Urinary bladder (tissue), 4 donors: ENCODE measurements at places on chromosomes 2 and 18. TPM values are rescaled to one million over a fixed set of nuclear protein-coding genes. Genes with fewer than 3 reads are reported as not detected.

The MC4R gene
- 0.16 TPM for total RNA-seq

The MEP1B gene
- total RNA-seq: 0.11 TPM

GRCh38 chr2:1625281-1626001, 118.9 kb downstream of the PXDN start:
- DNase-seq: no peak

DNA sequence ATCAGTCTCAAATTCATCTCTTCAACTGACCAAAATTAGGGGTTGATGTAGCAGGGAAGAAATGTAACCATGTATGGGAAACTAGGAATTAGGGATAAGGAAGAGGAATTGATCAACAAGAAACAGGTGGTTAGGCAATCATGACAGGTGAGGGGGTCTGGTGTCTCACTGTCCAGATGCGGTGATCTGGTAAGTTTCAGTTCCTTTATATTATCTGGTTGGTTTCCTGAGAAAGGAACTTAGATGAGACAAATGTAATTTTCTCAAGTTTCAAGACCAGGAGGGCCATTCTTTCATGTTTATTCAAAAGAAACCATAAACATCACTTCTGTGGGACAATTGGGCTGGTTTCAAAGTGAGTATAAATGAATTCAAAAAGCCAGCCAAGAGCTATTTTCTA, 306.2 kb upstream of the KCNJ3 start:
- DNase-seq: no peak

DNA sequence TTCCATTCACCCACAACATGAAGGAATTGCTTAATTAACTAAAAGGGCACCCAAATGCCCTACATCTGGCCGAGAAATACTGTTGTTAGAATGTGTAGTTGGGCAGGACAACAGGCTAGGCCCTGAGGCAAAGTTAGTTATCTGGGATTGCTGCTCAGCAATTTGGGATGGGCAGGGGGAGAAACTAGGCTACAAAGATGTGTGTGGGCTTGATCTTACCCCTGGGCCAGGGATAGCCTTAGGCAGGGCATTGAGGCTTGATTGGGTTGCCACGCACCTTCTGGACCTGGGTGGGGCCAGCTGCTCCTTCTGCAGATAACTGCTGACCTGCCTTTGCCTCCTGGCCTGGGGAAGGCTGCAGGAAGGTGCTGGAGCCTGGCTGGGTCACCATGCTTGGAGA, 9.4 kb downstream of the IL18RAP start:
- no peak for DNase-seq

DNA sequence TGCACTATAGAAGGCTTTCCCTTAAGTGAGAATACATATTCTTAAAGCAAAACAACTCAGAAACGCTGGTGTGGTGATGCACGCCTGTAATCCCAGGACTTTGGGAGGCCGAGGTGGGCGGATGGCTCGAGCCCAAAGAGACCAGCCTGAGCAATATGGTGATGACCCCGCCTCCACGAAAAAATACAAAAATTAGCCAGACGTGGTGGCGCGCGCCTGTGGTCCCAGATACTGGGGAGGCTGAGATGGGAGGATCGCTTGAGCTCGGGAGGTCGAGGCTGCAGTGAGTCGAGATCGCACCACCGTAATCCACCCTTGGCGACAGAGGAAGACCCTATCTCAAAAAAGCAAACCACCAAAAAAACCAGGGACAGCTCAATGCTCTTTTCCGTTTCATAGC, 750 bp upstream of the CCDC150 start:
- DNase-seq: no peak

- no peak for DNase-seq
Observed at GRCh38 chr2:121047383-121047782, 237.6 kb downstream of the TFCP2L1 start.

GRCh38 chr18:13441736-13442135, 223.2 kb downstream of the LDLRAD4 start:
- DNase-seq: no peak

The OTX1 gene
- not detected for total RNA-seq

- no peak for DNase-seq
Observed at GRCh38 chr2:145206496-145207281, 686.8 kb upstream of the ZEB2 start.

GRCh38 chr2:66506265-66506664, 71.3 kb downstream of the MEIS1 start:
- no peak for DNase-seq

DNA sequence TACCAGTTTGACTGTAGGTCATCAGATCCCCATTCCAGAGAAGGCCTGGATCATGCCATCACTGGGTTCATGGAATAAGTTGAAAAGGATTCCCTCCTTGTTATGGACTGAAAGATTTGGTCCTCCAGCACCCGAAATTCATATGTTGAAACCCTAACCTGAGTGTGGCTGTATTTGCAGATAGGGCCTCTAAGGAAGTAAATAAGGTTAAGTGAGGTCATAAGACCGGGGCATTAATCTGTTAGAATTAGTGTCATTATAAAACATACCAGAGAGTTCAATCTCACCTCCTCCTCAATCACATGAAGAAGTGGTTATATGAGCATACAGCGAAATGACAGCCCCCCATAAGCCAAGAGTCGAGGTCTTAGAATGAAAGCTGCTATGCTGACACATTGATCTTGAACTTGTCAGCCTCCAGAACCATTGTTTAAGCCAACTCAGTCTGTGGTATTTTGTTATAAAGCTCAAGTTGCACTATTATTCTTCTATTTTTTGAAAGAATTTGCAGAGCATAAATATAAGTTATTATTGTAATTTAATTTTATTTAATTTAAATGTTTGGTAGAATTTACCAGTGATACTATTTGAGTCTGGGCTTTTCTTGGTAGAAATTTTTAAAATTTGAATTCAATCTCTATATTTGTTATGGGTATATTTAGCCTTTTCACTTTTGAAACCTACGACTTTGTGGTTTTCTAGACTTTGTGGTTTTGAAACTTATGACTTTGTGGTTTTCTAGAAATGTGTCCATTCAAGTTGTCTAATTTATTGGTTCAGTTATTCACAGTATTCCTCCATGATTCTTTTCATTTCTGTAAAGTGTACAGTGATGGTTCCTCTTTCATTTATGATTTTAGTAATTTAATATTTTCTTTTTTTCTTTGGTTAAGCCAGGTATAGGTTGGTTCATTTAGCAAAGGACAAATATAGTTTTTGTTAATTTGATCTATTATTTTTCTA, 1206.7 kb upstream of the CDH2 start:
- DNase-seq: no peak

DNA sequence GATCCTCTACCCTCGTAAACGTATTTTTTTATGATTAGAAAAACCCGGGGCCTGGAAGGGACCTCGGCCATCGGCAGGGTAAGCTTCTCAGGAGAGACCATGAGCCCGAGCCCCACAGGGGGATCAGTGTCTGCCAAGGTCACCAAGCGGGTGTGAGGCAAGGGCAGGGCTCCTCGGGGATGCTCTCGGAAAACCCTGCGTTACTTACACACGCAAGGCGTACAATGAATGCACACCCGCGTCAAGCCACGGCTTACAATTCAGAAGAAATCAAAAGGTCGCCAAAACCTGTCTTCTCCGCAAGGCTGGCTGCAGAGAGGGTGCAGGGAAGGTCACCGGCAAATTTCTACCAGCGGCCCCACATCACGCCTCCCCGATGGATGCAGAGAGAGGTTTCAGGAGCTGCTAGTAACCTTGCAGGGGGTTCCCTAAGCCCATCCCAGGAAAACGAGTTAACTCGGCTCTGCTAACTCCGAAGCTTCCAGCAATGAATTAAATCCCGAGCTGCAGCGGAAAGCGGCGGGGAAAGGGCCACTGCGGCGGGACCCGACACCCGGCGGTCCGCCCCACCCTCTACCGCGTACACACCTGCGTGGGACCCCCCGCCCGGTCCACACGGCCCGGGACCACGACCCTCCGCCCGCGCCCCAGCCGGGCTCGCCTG, 638 bp downstream of the ST3GAL5 start:
- no peak for DNase-seq

DNA sequence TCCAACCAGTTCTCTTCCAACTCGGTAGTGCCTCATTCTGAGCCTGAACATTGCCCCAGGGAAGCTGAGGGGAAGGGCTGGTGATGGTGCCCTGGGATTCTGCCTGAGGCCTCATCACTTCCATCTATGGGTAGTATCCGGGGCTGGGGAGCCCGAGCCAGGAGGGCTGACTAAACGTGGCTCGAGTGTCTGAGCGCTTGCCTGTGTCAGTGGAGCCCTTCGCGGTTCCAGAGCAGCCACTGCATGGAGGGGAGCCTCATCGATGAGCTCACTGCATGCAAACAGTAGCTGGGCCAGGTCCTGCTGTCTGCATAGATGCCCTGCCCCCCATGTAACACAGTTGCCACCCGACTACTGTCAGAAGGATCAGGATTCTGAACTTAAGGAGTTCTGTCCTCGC, 129.3 kb downstream of the GLI2 start:
- DNase-seq: no peak

DNA sequence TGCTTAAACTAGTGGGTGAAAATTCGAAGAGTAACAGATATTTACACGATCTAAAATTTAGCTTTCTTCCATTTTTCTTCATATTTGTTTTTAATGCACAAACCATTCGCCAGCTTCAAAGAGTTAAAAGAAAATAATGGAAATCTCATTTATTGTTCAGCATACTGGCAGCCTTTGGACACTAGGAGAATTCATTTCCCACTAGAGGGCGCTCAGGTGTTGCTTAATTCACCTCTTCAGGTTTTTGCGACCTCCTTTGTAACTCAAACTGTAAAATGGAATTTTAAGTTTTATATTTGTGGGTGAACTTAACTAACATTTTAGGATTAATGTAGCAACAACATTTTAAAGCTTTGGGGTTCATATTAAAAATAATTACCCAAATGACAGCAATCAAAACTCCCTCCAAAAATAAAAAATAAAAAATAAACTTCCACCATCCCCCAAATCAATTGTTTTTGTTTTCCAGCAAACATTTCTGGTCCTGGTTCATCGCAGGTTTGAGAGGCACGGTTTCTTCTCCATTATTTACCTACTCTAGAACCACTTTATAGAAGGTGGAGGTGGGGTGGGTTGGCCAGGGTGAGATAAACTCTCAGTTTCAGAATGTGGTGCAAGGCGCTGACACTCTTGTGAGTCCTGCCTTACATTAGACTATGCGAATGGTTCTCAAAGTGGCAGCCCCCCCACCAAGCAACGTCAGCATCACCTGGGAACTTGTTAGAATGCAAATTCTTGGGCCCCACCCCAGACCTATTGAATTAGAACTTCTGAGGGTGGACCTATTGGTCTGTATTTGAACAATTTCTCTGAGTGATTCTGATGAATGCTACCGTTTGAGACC, 24.7 kb upstream of the PNPT1 start:
- peak; percentile 65 for DNase-seq

The FBXO36 gene
- total RNA-seq: 3.2 TPM

The SULT1C3 gene
- total RNA-seq: not detected

The UCN gene
- total RNA-seq: 1.1 TPM

DNA sequence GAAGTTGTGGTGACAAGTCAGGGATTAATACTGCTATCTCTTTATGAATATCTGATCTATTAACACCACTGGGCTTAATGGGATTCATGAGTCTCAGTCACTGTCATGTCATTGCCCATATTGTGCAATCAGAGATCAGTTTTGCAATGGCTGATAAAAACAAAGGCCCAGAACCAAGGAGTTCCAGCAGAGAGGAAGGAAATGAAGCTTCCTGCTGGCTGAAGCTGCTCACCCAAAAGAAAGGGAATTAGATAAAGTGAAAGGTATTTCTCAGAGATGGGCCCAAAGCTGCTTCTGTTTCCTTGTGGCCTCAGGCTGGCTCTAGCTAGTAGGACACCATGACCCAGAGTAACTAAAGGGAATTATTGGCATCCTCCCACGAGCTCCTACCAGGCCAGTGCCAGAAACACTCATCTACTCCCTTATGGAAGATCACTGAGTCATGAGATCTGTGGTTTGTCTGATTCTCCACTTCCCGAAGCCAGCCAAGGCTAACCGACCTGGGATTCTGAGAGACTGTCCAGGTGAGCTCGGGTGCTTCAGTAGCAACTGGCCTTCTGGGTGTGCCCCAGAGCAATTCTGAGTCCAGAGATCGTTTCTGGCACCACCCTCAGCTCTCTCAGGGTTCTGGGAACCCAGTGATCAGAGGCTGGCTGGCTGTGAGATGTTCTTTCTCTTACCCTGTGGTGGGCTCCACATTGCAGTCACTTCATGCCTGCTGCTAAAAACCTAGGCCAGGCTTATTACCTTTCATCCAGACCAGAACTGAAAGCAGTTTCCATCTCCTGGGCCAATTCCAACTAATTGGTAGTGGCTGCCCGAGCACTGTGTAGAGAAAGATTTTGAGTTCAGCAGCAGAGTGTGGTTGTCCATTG, 129.5 kb upstream of the PELI1 start:
- no peak for DNase-seq

DNA sequence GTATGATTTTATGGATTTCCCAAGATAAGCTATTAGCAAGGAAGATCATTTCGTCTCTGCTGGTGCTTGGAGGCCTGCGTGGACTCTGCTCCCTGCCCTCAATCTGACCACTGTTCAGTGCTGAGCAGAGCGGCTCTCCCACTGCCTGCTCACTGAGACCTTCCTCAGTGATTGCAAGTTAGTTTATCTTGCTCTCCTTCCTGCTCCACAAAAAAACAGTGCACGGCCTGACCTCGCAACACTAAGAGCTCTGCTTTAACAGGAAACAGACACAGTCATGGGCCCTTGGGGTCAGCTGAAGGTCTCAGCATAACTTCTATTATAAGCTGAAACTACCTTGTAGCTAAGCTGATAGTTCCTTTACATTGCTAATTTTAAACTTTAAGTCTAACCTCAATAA, 53.1 kb downstream of the PRELID3A start:
- DNase-seq: no peak

- no peak for DNase-seq
Observed at GRCh38 chr2:206115026-206115578, 29.1 kb upstream of the INO80D start.

- DNase-seq: no peak
Observed at GRCh38 chr2:223852281-223852795, 15.0 kb upstream of the AP1S3 start.
